ENCODE measurements at places on chromosomes 7 and 10. TPM values are rescaled to one million over a fixed set of nuclear protein-coding genes. Genes with fewer than 3 reads are reported as not detected.

Gene PRSS1
- not detected for total RNA-seq

Gene MSS51
- 1.7 TPM for total RNA-seq

Gene SFRP5
- total RNA-seq, result 1.2 TPM

Gene KCP
- 0.25 TPM for total RNA-seq

Gene CDNF
- 1.2 TPM for total RNA-seq

Gene NRBF2
- 12.8 TPM for total RNA-seq

Gene NCF1
- total RNA-seq, result not detected
